ENCODE measurements at places on chromosomes 13 and 19.

DNA sequence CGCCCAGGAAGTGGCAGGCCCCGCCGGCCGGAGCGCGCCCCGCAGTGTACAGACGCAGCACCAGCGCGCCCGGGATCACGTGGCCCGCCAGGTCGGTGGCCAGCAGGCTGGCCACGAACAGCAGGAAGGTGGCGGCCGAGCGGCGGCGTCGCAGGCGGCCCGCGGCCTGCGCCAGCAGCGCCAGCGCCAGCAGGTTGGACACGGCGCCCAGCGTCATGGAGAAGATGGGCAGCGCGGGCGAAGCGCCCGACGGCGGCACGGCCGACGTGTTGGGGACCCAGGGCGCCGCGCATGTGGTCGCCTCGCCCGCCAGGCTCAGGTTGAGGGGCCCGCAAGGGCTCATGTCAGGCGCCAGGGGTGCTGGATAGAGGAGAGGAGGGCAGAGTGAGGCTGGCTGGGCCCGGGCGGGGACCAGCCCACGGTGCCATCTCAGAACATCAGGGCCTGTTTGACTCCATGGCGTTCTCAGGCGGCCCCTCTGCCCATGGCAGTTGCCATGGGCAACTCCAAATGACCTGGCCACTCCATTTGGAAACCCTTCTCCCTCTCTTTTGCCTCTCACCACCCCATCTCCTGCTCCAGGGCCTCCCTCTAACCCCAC is 1.1 kb downstream of the PTGER1 start:
- no peak for DNase-seq

GRCh38 chr19:17333611-17334413 is 843 bp downstream of the ANO8 start:
- peak; percentile 81 for DNase-seq

GRCh38 chr19:49614096-49614833 is 23.3 kb downstream of the PRR12 start:
- no peak for DNase-seq

DNA sequence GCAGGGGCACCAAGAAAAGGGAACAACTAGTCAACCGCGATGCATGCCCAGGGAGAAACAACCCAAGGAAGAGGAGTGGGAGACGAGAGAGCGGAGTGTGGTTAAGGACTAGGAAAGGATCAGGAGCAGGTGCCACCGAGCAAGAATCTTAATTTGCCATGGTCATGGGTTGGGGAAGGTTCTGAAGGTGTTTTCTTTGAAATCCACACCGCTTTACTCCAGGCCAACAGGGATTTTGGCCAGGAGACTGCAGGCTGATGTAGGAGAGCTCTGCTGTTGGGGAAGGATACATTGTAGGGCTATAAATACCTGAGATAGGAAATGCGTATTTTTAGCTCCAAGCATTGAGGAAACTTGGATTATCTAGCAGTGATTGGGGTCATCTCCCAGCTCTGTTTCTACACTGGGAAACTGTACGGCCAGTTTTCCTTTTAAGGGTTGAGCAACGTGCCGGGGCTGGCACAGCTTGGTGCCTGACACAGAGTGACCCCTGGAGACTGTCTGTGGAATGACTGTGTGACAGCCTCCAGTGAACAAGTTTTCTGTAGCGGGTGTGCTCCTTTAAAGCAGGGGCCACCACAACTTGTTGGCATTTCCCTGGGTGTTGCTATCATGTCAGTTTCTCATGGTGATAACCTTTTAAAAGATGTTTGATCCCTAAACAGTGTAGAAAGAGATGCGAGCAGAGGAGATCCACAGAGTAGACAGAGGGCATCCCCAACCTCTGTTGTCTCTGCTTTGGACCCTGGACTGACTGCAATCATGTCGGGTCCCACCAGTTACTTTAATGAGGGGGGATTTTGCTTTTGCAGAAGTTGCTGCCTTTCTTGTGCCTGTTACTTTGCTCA is 34.3 kb downstream of the ZNF536 start:
- DNase-seq, result no peak

DNA sequence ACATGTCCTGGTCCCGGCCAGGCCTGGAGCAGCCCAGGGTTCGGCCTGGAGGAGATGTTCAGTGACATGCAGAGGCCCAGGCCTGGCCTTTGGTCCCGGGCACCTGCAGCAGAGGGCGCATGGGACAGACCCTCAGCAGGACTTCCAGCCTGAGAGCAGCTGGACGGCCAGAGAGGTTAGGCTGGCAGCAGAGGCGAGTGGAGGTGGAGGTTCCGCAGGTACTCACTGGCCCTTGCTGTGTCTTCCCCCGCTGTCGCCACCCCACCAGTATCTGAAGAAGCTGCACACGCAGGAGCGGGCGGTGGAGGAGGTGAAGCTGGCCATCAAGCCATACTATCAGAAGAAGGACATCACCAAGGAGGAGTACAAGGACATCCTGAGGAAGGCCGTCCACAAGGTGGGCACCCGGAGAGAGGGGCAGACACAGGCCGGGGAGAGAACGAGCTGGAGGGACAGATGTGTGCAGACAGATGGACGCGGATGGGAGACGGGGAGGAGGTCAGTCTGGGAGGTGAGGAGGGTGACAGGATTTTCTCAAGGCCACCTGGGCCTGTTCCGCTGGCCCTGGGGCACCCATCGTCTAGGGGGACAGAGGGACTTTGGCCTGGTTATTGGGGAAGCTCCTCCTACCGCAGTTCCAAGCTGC is 8.0 kb downstream of the IRF3 start:
- no peak for DNase-seq

DNA sequence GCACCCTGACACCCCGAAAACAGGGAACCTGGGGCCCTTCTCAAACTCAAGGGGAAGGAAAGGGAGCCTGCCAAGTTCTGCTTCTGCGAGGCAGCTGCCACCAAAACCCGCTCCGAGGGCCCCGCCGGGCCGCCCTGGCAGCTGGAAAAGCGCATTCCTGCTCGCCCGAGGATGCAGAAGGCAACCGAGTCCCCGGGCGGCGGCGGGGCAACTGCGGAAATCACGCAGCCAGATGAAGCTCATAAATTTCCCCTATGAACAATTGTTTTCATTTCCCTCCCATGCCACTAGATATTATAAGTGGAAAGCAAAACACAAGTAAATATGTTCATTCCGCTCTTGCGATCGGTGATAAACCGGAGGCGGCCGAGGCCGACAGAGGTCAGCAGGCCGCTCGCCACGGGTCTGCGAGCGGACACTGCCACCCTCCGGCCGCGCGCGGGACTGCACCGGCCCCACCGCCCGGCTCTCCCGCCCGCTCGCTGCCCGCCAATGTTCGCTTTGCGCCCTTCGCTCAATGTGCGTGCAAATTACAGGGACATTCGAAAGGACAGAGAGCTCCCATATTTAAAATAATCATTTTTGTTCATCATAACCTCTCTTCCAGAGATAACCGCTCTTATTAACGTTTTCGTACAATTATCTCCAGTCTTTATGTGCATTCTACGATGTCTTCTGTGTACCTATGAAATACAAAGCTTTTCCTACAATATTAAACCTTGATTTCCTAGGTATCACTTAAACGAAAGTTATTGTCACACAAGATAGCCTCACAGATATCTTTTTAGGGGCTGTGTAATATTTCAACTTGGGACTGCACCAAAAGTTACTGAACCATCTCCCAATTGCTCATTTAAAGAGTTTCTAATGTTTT is 120.8 kb upstream of the ZNF507 start:
- DNase-seq, result peak; percentile 73

GRCh38 chr13:109381546-109382180 is 404.7 kb downstream of the IRS2 start:
- no peak for DNase-seq

DNA sequence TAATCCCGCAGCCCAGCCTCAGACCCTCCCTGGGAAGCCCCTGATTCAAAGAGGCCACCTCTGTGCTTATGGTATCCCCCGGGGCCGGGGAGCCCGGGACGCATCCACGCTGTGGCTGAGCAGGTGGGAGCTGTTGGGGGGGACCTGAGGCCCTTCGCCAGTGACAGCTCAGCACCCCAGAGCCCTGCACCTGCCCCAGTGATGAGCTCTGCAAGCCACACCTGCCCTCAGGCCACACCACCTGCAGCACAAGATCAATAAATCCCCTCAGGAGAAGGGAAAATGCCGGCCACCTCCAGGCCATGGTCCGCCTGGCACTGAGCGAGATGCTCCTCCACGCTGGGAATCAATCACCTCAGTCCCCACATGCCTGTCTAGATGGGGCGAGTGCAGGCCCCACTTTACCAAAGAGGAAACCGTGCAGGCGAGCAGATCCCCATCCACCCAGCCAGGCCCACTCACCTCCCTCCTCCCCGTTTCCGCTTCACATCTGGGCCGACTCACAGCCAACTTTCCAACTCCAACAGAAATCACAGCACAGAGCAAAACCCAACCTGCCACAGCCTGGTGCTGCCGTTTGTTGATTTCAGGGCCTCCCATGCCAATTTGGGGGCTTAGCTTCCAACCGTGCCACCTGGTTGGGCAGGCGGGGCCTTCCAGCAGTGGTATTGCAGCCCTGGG is 12.8 kb downstream of the MOB3A start:
- DNase-seq, result peak; percentile 80

DNA sequence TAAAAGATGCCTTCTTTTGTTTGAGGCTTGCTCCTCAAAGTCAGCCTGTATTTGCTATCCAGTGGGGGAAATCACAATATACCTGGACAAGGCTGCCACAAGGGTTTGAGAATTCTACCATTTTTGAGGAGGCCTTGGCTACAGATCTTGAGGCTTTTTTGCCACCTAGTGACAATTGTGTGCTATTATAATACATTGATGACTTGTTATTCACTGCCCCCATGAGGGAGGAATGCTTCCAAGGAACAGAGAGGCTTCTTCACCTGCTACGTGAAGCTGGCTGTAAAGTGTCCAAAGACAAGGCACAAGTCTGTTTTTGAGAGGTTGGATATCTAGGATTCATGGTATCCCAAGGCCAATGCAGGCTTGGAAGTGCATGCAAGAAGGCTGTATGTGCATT is 72.5 kb downstream of the ZNF708 start:
- DNase-seq, result no peak

DNA sequence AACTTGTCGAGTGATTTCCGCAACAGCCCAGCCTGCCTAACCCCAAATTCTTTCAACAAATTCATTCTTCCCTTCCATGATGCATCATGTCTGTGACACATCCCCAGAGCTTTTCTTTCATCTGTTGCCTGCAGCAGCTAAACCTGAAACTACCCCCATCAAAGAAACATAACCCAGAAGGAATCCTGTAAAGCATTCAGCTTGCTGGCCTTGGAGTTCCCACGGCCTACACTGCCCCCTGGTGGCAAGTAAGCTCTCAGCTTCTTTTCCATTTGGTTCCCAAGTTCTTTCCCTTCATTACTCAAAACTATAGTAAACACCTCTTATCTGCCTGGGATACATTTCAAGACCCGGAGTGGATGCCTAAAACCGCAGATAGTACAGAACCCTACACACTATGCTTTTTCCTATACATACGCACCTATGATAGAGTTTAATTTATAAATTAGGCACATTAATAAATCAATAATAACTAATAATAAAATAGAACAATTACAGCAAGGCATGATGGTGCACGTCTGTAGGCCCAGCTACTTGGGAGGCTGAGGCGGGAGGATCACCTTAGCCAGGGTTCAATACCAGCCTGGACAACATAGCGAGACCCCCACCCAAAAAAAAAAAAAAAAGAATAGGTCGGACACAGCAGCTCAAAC is 7.4 kb downstream of the ETHE1 start:
- peak; percentile 63 for DNase-seq

DNA sequence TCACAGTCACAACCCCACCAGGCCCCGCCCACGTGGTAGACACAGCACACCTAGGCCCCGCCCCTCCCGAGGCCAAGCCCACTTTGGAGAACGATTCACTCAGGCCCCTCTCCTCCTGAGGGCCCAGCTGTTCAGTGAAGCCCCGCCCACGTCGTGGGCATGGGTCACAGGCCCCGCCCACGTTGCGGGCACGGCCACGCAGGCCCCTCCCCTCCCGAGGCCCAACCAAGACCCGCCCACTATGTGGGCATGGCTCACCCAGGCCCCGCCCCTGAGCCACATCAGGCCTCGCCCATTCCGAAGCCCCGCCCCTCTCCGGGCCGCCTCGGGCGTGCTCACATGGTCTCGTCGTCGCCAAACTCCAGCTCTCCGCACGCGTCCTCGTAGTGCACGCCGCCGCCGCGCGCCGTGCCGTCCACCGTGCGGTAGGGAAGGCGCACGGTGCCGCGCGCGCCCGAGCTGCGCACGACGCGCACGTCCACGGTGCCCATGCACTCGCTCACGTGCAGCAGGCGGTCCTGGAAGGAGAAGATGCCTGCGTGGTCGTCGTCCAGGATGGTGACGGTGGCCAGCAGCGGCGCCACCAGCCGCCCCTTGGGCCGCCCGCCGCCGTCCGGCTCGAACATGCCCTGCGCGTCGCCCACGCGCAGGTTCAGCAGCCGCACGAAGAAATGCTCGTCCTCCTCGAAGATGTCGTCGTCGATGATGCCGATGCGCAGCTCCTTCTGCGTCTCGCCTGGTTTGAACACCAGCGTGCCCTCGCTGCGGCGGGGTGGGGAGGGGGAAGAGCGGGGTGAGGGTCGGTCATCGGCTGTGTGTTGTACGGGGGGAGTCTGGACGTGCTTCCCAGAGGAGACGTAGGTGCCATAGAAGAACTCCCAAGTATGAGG is 24.0 kb downstream of the SLC8A2 start:
- peak; percentile 46 for DNase-seq

- no peak for DNase-seq
Observed at GRCh38 chr13:79387853-79388252, 18.2 kb downstream of the RBM26 start.

DNA sequence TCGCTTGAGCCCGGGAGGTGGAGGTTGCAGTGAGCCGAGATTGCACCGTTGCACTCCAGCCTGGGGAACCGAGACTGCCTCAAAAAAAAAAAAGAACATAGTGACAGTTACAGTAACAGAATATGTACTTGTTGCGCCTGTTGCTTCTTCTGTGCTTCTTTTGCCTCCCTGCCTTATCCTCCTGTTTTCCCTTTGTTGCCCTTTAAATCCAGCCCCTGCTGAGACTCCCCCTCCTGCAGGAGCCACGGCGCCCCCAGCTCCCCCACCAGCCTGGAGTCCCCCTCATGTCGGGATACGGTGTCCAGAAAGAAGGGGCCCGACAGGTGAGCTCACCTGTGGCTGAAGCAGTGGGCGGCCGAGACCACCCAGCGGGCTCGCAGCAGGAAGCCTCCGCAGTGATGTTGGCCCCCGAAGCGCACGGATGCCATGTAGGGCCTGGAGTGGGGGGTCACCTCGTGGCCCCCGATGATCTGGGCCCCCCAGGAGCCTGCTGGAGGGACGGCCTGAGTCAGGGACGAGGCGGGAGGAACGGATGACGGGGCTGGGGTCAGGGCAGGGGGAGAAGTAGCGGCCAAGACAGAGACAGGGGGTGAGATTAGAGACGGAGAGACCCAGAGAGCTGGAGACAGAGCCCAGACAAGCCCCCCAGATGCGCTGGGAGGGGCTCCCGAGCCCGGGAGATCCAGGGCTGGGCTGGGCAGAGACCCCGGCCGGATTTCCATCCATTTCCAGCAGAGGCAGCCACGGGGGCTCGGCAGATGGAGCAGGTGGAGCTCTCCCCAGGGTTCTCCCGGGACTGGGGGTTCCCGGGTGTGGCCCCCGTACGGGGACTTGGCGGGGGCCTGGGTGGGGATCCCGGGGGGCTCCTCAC is 536 bp downstream of the PRSS57 start:
- DNase-seq, result no peak

All from stimulated activated effector memory CD8-positive, alpha-beta T cell treated with anti-CD3 and anti-CD28 coated beads, Interleukin-12 subunit alpha, Interleukin-12 subunit beta, amount 100 ng/mL, for 72 hours (primary cell).